ENCODE measurements at places on chromosomes 16 and 17. TPM values are rescaled to one million over a fixed set of nuclear protein-coding genes. Genes with fewer than 3 reads are reported as not detected.

Gene ANKS4B
- not detected for total RNA-seq

Gene SEPTIN1
- not detected for total RNA-seq

Gene MYH2
- under 0.01 TPM for total RNA-seq

Gene C17orf113
- 0.14 TPM for total RNA-seq

Gene ZNF469
- 4.6 TPM for total RNA-seq

Gene CCL7
- total RNA-seq: 1.0 TPM

Gene ST6GALNAC1
- not detected for total RNA-seq

Gene TMEM238L
- not detected for total RNA-seq

Gene ANKRD13B
- 2.0 TPM for total RNA-seq

Gene CRISPLD2
- total RNA-seq: 82.6 TPM

Gene FBXL16
- not detected for total RNA-seq

Gene SOX9
- 0.65 TPM for total RNA-seq

Gene RAB37
- total RNA-seq: 0.43 TPM

Gene KRTAP9-4
- total RNA-seq: not detected

Gene TPSG1
- total RNA-seq: not detected

Gene SYNGR3
- total RNA-seq: 3.3 TPM

Gene KIF18B
- 0.09 TPM for total RNA-seq

Gene C17orf100
- total RNA-seq: 0.43 TPM

Gene KPNA2
- total RNA-seq: 37.4 TPM

Gene OR3A3
- total RNA-seq: not detected
